ENCODE measurements at places on chromosomes 16 and 17. TPM values are rescaled to one million over a fixed set of nuclear protein-coding genes. Genes with fewer than 3 reads are reported as not detected.

The NPIPA8 gene
- total RNA-seq: 14.8 TPM

The DNAI2 gene
- not detected for total RNA-seq

The CHD9NB gene
- total RNA-seq: 4.6 TPM

The PLD6 gene
- total RNA-seq: 5.7 TPM

Measured in lower leg skin (tissue), 4 donors.